Hindlimb muscle (tissue), 1 donor: ENCODE measurements at places on chromosomes 7 and 10.

GRCh38 chr7:105021352-105021751 is 7.3 kb downstream of the KMT2E start:
- no peak for DNase-seq

DNA sequence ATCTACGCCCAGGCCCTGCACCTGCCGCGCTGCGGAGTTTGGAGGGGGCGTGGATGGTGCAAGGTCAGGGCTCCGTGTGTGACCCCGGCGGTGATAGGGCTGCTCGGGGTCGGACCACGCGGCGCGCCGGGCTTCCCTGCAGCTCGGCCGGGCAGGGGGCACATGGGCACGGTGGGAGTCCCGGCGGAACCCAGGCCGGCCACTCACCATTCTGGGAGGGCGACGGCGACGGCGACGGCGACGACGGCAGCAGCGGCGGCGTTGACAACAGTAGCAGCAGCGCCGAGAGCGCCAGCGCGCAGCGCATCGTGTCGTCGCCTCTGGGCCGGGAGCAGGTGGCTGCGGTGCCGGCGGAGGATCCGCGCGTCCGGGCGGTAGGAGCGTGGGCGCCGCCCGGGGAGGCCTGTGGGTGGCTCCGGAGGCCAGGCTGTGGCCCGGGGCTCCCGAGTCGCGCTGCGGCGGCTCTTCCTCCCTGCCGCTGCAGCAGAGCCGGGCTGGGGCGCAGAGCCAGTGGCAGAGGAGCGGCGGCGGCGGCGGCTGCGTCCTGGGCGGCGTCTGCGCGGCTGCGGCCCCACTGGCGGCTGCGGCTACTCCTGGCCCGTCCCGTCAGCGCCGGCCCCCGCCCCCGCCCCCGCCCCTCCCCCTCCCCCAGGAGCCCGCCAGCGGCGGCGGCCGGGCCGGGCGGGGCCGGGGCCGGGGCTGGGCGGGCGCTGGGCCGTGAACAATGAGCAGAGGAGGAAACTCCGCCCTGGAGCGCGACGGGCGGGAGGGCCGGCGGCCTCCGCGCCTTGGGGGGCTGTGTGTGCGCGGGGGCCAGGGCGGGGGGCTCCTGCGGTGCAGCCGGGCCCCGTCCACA is at the start of gene PODXL:
TSS of gene PODXL (minus strand) at position 576 of the 856 bp plus-strand sequence. CDS start at position 307, 269 bp downstream.
- DNase-seq: peak; percentile 50

DNA sequence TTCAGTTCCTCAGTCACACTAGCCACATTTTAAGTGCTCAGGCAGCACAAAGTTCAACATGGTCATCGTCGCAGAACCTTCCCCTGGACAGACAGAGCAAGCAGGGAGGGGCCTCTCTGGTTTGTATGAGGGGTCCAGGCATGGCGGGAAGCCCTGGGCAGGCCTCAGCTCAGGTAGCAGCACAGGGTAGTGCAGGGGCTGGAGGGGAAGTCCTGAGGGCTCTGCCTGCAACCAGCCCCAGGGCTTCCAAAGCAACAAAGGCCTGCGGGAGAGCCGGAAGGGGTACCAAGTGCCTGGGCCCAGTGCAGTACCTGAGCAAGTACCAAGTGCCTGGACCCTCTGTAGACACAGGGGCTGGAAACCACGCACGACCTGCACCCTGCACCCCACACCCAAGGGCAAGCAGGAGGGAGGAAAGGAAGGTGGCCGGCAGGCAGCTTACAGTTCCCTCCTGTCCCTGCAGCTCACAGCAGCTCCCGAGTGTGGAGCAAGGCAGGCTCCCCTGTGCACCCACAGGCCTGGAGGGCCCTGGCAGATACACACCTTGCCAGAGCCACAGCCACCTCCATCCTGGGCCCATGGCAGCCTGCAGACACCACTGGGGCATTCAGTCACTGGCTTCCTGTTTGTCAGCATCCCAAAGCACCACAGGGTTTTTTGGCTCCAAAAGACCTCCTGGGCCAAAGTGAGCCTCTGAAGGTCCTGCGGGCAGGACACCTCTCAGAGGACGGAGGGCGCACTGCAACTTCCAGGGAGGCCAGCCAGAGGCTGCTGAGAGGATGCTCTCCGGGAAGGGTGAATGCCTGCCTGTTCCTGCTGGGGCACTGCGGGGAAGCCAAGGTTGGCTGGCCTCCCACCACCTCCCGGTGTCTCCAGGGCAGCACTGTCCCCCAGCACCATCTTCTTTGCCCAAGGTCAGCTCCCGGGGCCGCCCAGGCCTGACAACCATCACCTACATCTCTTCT is 6.5 kb upstream of the RET start:
- no peak for DNase-seq

GRCh38 chr10:105742184-105742583 is 1101.1 kb downstream of the SORCS3 start:
- no peak for DNase-seq

DNA sequence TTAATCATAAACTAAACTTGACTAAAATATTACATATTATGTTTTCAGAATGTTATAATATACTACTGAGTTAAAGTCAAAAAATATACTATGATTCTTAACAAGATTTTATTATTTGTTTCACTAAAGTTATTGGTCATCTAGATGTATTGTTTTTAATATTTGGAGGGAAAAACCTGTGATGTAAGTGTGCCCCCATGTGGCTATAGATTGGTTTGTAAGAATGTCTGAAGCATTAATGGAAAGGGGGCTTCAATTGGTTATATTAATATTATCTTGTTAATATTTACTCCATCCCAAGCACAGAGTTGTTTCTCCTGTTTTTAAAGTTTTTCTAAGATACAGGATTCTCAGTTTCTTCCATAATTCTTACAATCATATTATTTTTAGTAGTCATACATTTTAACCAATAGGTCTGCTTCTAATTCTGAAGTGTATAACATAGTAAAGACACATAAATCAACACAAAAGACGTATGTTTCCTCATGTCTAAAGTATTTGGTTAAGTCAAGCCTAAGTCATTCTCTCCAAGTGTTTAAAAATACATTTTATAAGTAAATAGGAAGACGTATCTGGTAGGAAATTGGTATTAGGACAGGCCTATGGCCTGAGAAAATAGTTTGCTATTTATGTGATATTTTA is 58.0 kb downstream of the GNAT3 start:
- DNase-seq: peak; percentile 47
